Stimulated activated CD8-positive, alpha-beta memory T cell treated with anti-CD3 and anti-CD28 coated beads, Interleukin-4, amount 100 ng/mL, for 24 hours (primary cell): ENCODE measurements at places on chromosomes 2 and 18.

GRCh38 chr2:196200557-196200956 is 29.2 kb upstream of the STK17B start:
- DNase-seq = no peak

DNA sequence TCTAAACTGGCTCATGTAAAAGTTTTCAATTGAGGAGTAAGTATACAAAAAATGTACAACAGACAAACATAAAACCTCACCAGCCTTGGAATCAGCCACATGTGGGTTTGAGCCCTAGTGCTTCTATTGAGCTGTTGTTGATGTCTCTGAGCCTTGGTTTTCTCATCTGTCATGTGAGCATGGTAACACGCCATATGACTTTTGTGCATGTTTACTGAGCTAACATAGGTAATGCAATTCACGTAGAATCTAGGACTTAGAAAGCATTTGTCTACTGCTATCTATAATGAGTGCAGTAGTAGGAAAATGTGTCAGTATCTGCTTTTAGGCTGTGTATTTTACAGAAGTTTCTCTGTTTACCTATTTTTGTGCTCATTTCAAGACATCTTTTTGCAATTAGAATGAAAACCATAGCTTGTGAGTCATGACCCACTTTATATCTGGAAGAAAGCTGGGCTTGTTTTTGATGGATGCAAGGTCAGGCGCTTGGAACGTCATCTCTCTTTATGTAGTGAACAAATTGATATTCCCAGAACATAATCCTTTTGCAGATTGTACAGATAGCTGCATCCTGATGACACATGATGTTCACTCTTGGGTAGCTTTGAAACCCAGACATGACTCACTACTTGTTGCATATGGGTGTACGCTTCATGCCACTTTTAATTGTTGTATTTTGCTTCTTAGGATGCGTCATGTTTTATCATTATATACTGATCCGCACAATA is 94.3 kb downstream of the RNF144A start:
- DNase-seq = no peak

- no peak for DNase-seq
These were observed 16.7 kb downstream of the NOSTRIN start for GRCh38 chr2:168819050-168819715.

GRCh38 chr18:24396082-24396633 is 1.5 kb downstream of the OSBPL1A start:
- DNase-seq = no peak

DNA sequence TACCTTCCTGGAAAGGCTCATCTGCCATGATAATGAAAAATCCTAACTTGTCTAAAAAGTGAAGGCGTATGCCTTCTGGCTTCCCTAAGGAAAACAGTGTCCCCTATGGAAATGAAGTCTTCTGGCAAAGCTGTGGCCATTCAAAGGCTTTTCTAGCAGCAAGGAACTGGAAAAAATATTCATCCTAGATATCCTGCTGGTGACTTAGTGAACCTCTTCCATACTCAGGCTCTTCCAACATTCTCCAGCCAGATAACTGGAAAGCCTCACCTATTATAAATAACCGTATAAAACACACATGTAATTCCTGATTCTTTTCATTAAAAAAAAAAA is 84.7 kb downstream of the RBMS1 start:
- no peak for DNase-seq

GRCh38 chr2:10307561-10308156 is 5.0 kb downstream of the HPCAL1 start:
- no peak for DNase-seq

GRCh38 chr2:70630761-70631160 is 77.1 kb upstream of the TGFA start:
- DNase-seq = no peak

- DNase-seq = no peak
These were observed 83.9 kb downstream of the AAK1 start for GRCh38 chr2:69559442-69560146.

GRCh38 chr2:166651080-166651675 is 157.1 kb upstream of the SCN7A start:
- DNase-seq = no peak

- no peak for DNase-seq
These were observed 2.3 kb downstream of the PER2 start for GRCh38 chr2:238286095-238286494.

- DNase-seq = no peak
These were observed 73.6 kb downstream of the TEX51 start for GRCh38 chr2:126972279-126972626.

GRCh38 chr2:168641636-168642035 is 160.8 kb upstream of the NOSTRIN start:
- DNase-seq = no peak
